ENCODE measurements at places on chromosomes 4 and X.

- no peak for DNase-seq
Observed at GRCh38 chr4:1295405-1296055, 5.8 kb downstream of the MAEA start.

DNA sequence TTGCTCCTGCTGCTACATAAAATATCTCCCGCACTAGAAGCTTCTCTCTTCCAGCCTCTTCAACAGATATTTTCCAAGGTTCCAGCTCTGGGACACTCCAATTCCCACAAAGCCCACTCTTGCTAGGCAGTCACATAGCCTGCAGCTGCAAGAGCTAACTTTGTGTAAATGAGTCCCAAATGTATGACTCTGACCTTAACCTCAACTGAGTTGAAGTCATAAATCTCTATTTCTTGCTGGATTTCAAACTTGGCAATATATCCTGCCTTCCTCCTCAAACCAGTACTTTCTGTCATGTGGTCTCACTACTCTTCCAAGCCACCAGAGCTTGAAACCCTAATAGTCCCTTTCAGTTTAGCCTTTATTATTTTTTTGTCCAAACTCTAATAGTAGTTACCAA lies 315.4 kb upstream of the GRIA3 start:
- DNase-seq: no peak

- DNase-seq: no peak
Observed at GRCh38 chr4:65538571-65538970, 131.7 kb downstream of the EPHA5 start.

GRCh38 chrX:15202454-15203177 lies 67.3 kb downstream of the ASB9 start:
- no peak for DNase-seq

DNA sequence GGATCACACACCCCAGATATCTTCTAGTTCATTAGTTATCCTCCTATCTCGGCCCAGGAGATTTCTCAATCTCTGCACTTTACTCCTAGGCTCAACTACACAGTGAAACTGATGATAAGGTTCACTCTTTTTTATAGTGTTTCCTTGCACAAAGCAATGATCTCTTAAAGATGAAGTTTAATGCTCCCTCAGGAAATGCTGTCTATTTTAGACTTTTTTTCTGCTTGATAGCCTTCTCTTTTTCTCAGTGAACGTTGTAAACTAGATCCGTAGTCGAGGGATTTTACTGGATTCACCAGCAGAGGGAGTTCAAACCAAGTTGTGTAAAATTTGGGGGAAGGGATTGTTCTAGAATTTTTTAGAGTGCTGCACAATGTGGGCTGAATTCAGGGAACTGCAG lies 269.6 kb downstream of the GBA3 start:
- DNase-seq: no peak

DNA sequence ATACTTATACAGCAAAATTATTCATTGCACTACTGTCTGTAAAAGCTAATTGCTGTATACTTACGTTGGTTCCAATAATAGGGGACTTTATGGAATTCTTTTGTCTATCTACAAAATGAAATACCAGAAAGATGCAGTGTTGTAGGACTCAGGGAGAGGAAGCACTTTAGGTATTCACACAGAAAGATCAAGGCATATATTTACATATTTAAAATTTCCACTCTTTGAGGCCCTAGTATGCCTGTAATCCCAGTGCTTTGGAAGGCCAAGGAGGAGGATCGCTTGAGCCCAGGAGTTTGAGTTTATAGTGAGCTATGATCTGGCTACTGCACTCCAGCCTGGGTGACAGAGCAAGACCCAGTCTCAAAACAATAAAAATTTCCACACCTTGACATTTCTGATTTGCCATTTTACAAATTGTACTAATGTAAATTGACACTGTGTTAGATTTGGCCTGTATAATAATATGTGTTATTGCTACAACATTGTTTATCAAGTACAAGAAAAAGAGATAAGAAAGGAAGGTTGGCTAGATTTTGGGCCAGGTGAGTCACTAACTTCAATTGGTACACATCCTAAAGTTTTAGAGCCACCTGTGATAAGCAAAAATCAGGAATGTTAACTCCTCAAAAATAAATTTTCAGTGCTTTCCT lies 35.1 kb downstream of the ADGRA3 start:
- no peak for DNase-seq

DNA sequence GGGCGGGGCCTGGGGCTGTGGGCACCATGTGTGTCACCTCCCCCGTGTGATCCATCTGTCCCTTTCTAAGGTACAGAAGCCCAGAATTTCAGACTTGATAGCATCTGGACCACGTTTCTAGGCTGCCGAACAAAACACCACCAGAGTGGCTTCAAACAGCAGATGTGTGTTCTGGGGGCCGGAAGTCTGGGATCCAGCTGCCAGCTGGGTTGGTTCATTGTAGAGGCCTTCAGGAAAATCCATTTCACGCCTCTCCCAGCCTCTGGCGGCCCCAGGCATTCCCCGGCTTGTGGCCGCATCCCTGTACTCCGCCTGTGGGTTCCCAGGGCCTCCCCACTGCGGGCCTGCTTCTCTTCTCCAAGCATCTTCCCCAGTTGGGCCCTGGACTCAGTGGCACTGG lies 39.6 kb upstream of the GPR78 start:
- no peak for DNase-seq

GRCh38 chr4:4860600-4861389 lies 1.3 kb downstream of the MSX1 start:
- DNase-seq: no peak

Measured in NCI-H2029 treated with DMSO at 0.1 percent for 48 hours (cell line).